ENCODE measurements at places on chromosomes 5 and 9.
A peak's percentile ranks its signal among the peaks of the same experiment; 100 is the strongest.

DNA sequence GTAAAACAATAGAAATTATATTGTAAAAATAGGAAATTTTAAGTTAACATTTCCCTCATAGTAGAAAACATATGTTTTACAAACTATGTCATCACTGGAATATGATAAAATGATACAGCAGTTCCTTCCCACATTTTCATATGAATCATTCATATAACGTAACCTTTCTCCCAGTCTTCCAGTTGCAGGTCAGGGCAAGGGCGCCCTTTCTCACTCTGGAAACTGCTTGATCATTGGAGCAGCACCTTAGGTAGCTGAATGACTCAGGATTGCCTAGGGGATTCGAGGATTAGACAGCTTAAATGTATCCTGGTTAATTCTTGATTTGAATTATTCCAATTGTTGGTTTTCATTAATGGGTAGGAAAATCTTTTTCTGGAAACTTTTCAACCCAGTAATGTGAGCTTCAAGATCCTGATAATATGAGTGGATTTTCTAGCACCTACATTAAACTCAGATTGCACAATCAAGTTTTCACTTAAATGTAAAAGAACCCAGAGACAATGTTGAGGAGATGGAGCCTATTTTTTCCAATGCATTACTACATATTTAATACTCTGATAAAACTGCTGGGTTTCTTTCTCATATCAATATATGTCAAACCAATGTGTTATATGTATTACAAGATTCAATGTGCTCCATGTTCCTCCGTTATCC, 32.6 kb upstream of the ANXA1 start:
- DNase-seq: peak; percentile 47

- DNase-seq: no peak
These were observed 85.5 kb upstream of the ZNF169 start for GRCh38 chr9:94173632-94174031.

DNA sequence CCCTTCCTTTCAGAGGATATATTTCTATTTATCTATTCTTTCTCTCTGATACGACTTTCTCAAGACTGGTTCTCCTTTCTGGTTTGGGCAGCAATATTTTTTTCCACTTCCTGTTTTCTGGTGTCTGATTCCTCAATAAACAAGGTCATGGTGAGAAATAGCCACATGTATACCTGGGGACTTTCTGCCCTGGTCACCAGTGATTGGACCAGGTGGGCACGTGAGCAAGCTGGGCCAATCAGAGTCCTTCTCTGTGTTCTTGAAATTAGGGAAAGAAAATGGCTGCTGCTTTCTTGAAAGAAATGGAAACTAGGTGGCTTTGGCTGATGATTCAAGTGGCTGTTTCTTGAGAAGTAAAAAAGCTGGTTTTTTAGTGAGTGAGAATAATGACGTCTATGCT, 18.4 kb upstream of the GSN start:
- DNase-seq: no peak

DNA sequence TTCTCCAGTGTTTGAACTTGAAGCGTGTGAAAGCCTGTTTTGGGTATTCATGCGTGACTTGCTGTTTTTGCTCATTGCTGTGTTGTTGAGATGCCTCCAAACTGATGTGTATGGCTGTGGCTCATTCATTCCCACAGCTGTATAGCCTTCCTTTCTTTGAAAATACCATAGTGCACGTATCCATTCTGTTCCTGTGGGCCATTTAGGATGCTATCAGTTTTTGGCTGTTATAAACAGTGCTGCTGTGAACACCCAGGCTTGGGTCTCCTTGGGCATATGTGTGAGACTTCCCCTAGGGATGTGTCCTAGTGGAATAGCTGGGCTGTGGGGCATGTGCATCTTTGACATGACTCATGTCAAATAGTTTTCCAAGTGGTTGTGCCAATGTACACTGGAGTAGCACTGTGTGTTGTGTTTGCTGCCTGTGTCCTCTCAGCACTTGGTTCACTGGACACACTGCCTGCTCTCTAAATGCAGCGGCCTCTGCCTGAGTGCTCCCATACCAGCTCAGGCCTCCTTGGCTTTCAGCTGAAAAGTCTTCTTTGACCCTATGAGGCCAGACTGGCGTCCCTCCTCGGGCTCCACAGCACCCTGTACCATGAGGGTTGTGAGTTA, 102.6 kb upstream of the TBC1D2 start:
- peak; percentile 26 for DNase-seq

- no peak for DNase-seq
These were observed 208.9 kb upstream of the GAS1 start for GRCh38 chr9:87156247-87156646.

- DNase-seq: no peak
These were observed 147.1 kb downstream of the C5orf15 start for GRCh38 chr5:133821311-133821741.

DNA sequence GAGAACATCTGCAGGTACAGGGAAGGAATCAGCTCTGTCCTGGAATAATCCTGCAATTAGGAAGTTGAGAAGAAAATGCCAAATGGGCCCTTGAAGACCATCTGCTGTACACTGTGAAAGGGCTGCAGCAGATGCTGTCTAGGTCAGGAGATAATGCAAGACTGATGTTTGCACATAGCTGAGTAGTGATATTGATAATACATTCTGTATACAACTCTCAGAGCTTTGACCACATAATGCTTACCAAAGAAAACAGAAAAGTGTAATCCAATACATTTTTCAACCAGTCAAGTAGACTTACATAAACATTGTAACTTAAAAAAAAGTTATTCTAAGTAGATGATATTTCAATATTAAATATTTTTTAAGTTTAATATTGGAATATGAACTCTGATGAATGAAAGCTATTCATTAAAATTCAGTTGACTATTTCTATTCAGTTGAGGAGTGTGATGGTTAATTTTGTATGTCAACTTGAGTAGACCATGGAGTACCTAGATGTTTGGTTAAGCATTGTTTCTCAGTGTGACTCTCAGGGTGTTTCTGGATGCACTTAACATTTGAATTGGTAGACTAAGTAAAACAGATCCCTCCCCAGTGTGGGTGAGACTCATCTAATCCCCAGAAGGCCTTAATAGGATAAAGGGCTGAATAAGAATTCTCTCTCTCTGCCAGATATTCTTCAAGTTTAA, 380.1 kb upstream of the PRR16 start:
- DNase-seq: no peak

- no peak for DNase-seq
These were observed 31.4 kb downstream of the AHRR start for GRCh38 chr5:352639-353611.

DNA sequence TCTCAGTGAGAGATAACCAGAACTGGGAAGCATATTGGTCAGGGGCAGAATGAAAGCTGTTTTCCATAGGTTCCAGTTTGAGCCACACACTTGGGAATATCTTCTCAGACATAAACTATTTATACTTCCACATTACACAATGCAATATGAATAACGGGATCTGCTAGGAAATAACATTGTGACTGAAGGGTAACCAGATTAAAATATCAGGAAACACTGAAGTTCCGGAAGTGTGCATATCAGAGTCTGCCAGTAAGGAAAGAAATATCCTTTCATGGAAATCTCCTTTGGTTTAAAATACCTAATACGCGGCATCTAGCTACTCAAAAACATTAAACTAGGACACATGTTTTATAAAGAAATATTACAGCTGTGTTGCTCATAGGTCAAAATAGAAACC, 56.3 kb downstream of the ST8SIA4 start:
- DNase-seq: no peak

- no peak for DNase-seq
These were observed 42.9 kb upstream of the HAND1 start for GRCh38 chr5:154520861-154521453.

Data from GM04503 (cell line).